ENCODE measurements at places on chromosomes 5 and 9.

DNA sequence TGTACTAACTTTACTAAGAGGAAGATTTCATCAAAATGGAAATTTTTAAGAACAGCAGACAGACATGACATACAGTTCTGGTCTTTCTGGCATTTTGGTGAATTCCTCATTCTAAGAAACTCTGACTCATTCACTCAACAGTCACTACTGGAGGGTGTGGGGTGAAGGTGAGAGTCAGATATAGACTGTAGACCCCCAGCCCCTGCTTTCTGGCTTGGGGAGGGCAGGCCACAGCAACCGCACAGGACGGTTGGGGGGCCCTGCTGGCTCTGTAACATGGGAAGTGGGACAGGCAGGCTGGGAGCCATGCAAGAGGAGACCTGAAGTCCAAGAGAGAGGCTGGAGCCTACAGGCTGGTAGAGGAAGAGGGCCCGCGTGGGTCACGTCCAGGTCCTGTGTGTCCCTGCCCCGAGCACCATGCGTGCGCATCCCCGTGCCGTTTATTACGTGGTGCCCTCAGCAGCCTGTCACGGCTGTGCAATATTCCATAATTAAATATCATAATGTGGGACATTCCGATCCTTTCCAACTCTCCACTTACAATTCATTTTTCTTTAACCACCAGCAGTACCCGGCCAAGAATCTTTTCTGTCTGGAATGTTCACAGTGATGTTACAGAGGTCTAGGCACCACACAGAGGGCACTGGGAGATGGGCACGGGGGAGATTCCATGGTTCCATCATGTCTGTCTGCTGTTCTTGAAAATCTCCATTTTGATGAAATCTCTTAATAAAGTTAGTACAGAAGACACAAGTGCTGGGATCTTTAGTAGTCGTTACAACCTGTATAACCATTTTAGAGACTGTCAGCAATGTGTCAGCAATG lies 75.5 kb downstream of the SEMA4D start:
- H3K27ac ChIP-seq, result no peak overlapping the region
- H3K36me3 ChIP-seq, result no peaks in the 10 kb centered on the region
- H3K4me3 ChIP-seq, result no peak overlapping the region
- no peaks in the 10 kb centered on the region for H3K27me3 ChIP-seq
- no peaks in the 10 kb centered on the region for H3K4me1 ChIP-seq

GRCh38 chr9:34139477-34140146 lies 13.1 kb upstream of the DCAF12 start:
- peak; percentile 82 for DNase-seq
- H3K36me3 ChIP-seq, result no peaks in the 10 kb centered on the region
- H3K27me3 ChIP-seq, result no peaks in the 10 kb centered on the region
- no peak overlapping the region for H3K4me3 ChIP-seq
- no peaks in the 10 kb centered on the region for H3K4me1 ChIP-seq

DNA sequence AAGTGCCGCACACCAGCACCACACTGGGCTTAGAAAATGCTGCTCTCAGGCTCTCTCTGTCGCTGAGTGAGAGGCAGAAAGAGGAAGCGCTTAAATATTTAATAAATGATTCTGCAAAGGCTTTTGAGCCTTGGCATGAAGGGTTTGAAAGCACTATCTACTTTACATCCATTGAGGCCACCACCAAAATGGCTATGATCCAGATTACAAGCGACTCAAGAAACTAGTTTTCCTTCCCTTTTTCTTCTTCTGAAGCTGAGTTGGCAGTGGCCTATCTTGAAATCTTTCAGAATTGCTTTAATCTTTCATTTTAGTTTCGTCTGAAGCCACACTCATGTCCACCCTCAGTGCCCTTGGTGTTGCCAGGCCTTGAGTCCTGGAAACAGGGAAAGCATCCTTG lies 59.5 kb downstream of the EBF1 start:
- H3K27ac ChIP-seq, result no peak overlapping the region
- no peaks in the 10 kb centered on the region for H3K27me3 ChIP-seq
- no peaks in the 10 kb centered on the region for H3K4me1 ChIP-seq
- DNase-seq, result no peak

DNA sequence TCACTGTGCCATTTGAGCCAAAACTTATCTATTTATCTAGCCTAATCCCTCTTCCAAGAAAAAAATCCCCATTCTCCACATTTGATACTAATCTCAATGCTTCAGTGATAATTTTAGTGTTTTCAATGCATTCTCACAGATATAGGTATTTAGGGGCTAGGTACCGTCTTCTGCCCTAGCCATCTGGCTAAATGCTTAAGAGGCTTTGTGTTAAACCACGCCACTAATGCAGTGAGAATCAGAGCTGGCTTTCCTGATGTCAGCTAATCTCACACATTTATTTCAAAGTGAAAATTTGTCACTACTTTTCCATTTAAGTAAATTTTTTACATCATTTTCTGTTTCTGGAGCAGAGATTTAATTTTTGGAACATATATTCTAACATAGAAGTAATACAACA lies 479.7 kb downstream of the MAN2A1 start:
- no peaks in the 10 kb centered on the region for H3K4me1 ChIP-seq
- H3K4me3 ChIP-seq, result no peak overlapping the region
- no peaks in the 10 kb centered on the region for H3K36me3 ChIP-seq
- no peak for DNase-seq
- H3K27ac ChIP-seq, result no peak overlapping the region
- no peaks in the 10 kb centered on the region for H3K27me3 ChIP-seq

DNA sequence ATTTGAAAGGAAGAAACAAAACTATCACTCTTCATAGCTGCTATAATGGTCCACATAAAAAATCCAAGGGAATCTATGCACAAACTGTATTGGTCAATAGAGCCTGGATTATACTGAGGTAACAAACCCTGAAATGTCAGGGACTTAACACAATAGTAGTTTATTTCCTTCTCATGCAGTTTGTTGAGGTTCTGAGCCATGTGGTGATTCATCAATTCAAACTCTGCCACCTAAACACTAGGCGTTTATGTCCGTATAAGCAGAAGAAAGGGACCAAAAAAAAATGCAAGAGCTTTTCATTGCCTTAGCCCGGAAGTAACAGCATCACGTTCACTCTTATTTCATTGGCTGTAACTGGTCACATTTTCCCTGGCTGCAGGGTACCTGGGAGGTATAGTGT lies 464.7 kb downstream of the ZSWIM6 start:
- no peak overlapping the region for H3K4me3 ChIP-seq
- no peak overlapping the region for H3K27ac ChIP-seq
- H3K4me1 ChIP-seq, result no peaks in the 10 kb centered on the region

DNA sequence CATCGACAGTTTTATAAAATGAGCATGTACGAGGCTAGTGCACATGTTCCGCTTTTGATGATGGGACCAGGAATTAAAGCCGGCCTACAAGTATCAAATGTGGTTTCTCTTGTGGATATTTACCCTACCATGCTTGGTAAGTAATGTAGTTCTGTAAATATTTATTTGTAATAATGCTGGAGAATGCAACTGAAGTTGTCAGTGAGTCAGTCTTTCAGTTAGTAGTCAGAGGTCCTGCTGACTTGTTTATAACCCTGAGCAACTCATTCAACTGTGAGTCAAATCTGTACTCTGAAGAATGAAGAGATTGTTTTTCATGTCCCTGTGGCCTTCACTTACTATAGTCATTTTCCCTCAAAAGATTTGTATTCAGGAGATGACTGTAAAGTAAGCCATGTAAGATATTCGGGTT lies 28.4 kb upstream of the GPR150 start:
- no peaks in the 10 kb centered on the region for H3K4me1 ChIP-seq
- H3K4me3 ChIP-seq, result no peak overlapping the region
- no peak overlapping the region for H3K27ac ChIP-seq
- no peaks in the 10 kb centered on the region for H3K36me3 ChIP-seq
- no peak for DNase-seq

DNA sequence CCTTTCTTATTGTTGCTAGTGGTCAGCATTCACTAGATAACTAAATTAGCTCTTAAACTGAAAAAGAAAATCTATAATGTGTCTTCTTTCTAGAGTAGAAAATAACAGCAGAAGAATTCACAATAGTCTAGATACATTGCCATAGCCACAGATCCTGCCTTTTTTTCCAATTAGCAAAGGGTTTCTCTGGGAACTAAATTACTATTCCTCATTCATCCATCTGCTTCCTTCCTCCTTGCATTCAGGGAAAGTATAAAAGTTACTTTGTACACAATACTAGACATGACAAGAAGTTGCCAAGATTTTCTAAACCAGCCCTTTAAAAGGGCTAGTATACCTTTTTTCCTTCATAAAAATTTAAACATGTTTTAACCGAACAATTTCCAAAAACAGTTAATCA lies 21.2 kb upstream of the WDR41 start:
- no peak for DNase-seq
- H3K36me3 ChIP-seq, result no peaks in the 10 kb centered on the region
- H3K4me3 ChIP-seq, result no peak overlapping the region
- no peaks in the 10 kb centered on the region for H3K27me3 ChIP-seq
- no peaks in the 10 kb centered on the region for H3K4me1 ChIP-seq

DNA sequence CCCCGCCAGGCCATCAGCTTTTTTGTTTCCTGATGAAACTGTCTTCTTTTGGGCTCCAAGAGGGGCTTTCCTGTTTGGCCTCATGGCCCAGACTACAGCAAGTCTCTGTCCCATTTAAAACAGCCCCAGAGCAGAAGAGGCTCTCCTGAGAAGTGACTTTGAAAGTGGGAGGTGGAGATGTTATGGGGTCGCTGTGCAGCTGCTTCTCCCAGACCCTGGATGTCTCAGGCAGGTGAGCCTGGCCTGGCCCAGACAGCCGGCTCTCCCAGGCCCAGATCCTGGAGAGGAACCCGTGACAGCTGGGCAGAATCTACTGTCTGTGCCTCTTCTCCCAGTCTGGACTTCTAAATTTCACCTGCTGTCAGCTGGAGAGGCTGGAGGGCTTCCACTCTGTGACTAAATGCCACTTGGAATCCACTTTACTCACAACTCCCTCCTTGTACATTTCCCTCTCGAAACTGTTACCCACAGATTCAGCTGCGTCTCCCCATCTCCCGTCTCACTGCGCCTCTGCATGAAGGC lies 20.6 kb downstream of the FAM78A start:
- H3K27me3 ChIP-seq, result no peaks in the 10 kb centered on the region
- H3K27ac ChIP-seq, result peak overlapping the region; percentile 26
- no peak for DNase-seq
- no peak overlapping the region for H3K4me3 ChIP-seq
- H3K4me1 ChIP-seq, result no peaks in the 10 kb centered on the region

- peak overlapping the region; percentile 62 for H3K27ac ChIP-seq
- H3K4me3 ChIP-seq, result peak overlapping the region; percentile 21
- H3K36me3 ChIP-seq, result no peaks in the 10 kb centered on the region
- DNase-seq, result peak; percentile 57
- H3K27me3 ChIP-seq, result no peaks in the 10 kb centered on the region
- no peaks in the 10 kb centered on the region for H3K4me1 ChIP-seq
Observed at GRCh38 chr5:149406203-149406978, 27.3 kb upstream of the IL17B start.

DNA sequence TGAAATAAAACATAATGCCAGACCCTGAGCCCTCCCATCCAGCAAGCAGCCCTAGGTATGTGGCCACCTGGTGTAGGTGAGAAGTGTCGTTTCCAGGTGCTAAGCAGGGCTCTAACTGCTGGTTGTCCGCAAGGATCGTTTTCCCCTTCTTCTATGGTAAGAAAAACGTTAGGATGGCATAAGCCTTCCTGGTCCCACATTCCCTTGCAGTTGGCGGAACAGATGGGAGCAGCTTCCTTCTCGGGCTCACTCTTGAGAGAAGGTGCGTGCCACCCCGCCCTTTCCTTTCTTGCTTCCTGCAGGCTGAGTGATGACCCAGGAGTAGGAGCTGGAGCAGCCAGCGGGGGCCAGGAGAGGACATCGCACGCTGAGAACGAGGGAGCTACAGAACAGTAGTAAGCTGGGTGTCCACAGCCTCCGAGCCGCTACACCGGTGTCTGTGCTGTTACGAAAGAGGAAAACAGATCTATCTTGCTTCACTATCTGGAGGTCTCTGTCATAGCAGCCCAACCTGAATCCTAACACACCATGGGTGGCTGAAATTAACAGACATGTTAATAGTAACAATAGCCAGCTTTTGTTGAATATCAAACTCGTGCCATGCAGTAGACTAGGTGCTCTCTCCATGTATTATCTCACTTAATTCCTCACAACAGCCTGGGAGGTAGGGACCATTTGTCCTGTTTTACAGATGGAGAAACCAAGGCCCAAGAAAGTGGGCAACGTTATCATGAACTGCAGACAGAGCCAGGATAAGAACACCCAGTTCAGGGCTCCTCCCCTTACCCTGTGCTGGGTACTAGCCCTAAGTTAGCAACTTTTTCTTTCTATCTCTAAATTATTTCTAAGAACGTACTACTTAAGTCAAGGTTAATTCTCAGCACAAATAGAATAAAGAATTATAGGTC lies 139.8 kb downstream of the COL23A1 start:
- H3K4me3 ChIP-seq, result no peak overlapping the region
- no peaks in the 10 kb centered on the region for H3K4me1 ChIP-seq
- H3K27ac ChIP-seq, result no peak overlapping the region
- no peak for DNase-seq
- H3K27me3 ChIP-seq, result no peaks in the 10 kb centered on the region

DNA sequence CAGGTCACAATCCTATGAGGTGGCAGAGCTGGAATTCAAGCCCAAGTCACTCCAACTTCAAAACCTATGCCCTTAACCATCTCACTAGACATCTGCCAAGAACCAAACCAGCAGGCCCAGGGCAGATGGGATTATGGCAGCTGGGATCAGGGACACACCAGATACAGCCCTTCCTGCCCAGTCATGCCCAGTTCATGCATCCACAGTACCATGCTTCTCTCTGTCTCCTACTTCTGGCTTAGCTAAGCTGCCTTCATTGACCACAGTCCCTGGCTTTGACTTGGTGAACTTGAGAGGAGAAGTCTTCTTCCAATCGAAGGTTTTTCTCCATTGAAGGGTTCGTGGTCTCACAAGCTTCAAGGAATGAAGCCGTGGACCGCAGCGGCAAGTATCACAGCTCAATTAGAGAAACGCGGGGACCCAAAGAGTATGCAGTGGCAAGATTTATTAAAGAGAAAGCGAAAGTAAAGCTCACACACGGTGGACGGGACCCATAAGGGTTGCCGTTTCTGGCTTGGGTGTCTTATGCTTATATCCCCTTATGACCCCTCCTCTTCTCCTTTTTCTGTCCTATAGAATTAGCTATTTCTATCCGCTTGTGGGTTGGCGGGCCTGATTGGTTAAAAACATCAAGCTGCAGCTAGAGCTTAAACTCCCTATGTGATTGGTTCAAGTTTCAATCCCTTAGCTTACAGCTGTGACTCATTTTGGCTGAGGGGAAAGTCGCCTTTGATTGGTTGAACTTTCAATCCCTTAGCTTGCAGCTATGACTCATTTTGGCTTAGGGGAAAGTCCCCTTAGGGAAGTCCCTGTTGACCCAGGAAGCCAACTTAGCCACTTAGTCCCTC lies 101.2 kb downstream of the TRIM36 start:
- H3K4me1 ChIP-seq, result no peaks in the 10 kb centered on the region
- H3K4me3 ChIP-seq, result peak overlapping the region; percentile 31

- H3K27me3 ChIP-seq, result no peaks in the 10 kb centered on the region
- DNase-seq, result no peak
- H3K36me3 ChIP-seq, result no peaks in the 10 kb centered on the region
- no peak overlapping the region for H3K4me3 ChIP-seq
Observed at GRCh38 chr5:61991430-61991829, 314.6 kb upstream of the KIF2A start.

- peaks cover 5% of the 10 kb centered on the region for H3K4me1 ChIP-seq
- no peaks in the 10 kb centered on the region for H3K36me3 ChIP-seq
- H3K27ac ChIP-seq, result peak overlapping the region; percentile 66
- peak; percentile 70 for DNase-seq
- no peak overlapping the region for H3K4me3 ChIP-seq
Observed at GRCh38 chr5:141680751-141681201, 1.3 kb downstream of the ARAP3 start.

Data from right lobe of liver (tissue), 6 donors.